ENCODE measurements at places on chromosomes 12 and 14.

- no peak for DNase-seq
Observed at GRCh38 chr14:51562816-51563215, 88.9 kb upstream of the FRMD6 start.

GRCh38 chr12:87815771-87816585 lies 213.2 kb downstream of the C12orf50 start:
- no peak for DNase-seq

- DNase-seq = no peak
Observed at GRCh38 chr12:11813438-11813813, 164.0 kb downstream of the ETV6 start.

GRCh38 chr12:80293347-80293746 lies 150.7 kb upstream of the PTPRQ start:
- no peak for DNase-seq

DNA sequence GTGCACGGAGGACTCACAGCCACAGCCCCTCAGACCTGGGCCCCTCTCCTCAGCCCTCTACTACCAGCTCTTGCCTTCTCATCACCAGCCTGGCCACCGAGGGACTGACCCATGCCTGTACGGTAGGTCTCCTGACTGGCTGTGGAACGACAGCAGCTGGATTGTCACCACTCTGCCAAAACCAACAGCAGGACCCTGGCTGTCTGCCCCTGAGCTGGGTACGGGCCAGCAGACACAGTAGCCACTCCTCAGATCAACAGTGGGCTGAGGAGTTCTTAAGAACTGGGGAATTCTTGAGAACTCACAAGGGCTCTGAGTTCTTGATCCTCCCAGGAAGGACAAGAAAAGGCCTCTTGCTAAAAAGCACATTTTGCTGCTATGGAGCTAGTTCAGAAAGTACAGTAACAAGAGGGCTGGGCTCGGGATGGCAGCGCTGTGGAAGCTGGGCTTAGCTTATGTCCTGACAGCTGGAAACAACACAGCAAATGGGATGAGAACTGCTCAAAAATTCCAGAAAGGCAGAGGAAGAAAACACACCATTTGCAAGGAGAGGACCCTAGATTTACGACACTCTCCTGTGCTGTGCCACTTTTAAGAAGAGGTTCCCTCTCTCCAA lies 176.4 kb downstream of the ANO2 start:
- no peak for DNase-seq

GRCh38 chr12:12792421-12792820 lies 7.0 kb downstream of the APOLD1 start:
- no peak for DNase-seq

DNA sequence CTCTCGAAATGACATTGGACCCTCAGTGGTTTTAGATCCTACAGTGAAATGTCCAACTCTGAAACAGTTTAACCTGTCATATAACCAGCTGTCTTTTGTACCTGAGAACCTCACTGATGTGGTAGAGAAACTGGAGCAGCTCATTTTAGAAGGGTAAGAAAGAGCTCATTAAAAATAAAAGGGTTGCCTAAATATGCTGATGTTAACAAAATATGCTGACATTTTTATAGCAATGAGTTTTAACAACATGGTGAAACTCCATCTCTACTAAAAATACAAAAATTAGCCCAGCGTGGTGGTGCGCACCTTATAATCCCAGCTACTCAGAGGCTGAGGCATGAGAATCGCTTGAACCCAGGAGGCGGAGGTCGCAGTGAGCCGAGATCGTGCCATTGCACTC lies 73.5 kb downstream of the LRRK2 start:
- no peak for DNase-seq

DNA sequence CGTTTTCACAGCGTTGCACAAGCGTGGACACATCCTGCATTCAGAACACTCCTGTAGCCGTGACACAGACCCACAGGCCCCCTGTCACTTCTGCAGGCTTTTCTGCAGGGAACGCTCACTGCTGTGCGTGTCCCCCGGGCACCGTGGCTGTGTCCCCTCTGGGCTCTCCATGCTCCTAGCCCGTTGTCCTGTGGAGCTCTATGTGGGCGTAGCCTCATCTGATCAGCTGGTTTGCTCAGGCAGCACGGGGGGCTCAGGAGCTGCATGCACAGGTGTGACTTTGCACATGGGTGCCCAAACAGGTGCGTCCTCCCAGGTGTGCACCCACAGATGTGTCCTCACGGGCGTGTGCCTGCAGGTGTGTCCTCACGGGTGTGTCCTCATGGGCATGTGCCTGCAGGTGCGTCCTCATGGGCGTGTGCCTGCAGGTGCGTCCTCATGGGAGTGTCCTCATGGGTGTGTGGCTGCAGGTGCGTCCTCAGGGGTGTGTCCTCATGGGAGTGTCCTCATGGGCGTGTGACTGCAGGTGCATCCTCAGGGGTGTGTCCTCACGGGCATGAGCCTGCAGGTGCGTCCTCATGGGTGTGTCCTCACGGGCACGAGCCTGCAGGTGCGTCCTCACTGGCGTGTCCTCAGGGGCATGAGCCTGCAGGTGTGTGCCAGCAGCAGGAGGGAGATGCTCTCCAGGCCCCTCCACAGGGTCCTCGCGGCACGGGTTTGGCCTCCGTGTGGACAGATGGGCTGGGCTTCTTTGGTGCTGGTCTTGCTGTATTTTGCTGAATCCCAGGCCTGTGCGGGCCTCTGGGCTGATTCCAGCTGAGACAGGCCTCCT lies 17.5 kb downstream of the MTA1 start:
- no peak for DNase-seq

DNA sequence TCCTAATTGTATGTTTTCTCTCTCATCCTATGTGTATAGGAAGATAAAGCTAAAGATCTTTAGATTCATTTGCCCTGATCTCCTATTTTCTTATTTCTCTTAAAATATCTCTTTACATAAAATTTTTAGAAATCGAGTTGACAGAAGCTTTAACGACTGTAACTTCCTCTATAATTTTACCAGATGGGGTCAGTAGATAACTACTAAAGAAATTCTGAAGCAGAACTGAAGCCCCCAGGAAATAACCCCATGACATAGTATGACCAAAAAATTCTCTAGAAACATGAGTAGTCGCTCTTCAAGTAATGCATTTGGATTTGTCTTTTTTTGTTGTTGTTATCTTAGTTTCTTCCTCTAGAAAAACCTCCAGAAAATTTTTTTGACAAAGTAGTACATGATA lies 288.0 kb downstream of the ERC1 start:
- peak; percentile 38 for DNase-seq

DNA sequence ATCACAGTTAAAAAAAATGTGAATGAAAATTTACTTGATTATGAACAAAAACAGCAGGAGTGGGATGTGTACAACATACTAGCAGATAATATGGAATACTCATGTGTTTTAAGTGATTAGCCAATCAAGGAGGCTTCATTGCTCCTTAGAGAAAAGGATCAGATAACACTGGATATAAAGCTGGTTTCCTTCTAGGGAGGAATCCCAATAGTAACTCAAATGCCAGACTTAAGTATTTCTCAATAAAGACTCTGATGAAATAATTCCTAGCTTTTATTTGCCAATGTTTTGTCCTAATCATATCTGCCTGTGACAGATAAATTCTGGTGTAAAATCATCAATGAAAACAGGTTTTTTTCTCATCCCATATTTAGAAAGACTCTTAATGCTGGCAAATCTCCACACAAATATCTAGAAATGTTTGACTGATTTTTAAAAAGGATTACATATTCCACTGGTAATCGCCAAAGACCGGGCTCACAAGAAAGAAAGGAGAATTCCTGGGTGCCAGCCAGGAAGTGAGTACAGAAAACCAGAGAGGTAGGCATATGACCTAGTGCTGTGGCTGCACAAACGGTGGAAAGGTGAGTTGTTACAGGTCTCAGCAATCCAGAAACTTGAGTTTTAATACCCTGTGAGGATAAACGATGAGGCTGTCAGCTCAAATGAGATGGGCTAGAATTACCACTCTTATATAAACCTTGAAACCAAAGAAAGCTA lies 108.6 kb upstream of the TTC7B start:
- DNase-seq = no peak

- no peak for DNase-seq
Observed at GRCh38 chr14:64745511-64746091, 41.4 kb downstream of the PLEKHG3 start.

DNA sequence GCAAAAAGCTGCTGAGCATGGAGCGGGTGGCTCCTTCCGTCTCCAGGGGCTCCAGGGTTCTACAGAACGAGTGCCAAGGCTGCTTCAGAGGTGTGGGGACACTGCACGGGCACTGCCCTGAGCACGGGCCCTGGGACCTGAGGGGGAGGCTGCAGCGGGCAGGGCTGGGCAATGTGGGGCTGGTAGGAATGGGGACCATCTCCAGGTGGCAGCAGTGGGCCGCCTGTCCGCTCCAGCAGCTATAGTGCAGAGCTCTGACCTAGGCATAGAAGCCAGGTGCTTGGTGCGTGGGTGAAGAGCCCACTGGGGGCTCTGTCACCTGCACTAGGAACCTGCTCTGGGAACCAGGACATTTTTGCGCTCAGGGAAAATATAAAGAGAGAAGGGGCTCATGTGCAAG lies 22.3 kb downstream of the HDAC7 start:
- no peak for DNase-seq

DNA sequence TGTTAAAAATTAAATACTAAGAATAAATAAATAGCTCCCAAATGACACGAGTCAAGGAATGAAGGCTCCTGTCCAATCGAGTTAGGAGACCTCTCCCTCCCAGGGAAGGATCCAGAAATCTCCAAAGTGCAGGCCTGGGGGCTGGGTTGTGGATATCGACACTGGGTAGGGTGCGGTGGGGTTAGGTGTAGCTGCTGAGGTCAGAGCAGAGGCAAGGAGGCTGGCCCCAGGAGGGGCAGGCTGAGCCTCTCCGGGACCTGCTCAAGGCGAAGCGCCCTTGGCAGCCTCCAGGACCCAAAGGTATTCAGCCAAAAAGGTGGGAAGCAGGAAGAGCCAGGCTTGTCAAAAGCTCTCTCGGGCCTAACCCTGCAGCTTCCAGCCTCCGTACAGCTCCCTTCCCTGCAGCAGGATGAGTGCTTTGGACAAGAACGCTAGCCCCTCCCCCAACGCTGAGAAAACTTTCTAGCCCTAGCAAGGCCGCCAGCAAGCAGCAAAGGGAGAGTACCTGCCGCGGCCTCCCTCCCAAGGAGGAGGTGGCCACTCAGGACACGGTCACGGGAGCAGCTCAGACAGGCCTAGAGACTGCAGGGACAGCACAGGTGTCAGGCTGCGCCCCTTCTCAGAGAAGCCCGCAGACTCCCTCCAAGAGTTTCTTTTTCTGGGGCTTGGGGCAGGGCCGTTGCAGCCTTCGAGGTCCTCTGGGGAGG lies 3.7 kb upstream of the PNMA1 start:
- DNase-seq = no peak
